Right lobe of liver (tissue), 6 donors: ENCODE measurements at places on chromosomes 5 and 9. TPM values are rescaled to one million over a fixed set of nuclear protein-coding genes. Genes with fewer than 3 reads are reported as not detected.

- no peak overlapping the region for H3K4me3 ChIP-seq
- H3K36me3 ChIP-seq, result no peaks in the 10 kb centered on the region
- DNase-seq, result peak; percentile 40
- no peaks in the 10 kb centered on the region for H3K27me3 ChIP-seq
These were observed 79.8 kb downstream of the MROH2B start for GRCh38 chr5:40991168-40991980.

DNA sequence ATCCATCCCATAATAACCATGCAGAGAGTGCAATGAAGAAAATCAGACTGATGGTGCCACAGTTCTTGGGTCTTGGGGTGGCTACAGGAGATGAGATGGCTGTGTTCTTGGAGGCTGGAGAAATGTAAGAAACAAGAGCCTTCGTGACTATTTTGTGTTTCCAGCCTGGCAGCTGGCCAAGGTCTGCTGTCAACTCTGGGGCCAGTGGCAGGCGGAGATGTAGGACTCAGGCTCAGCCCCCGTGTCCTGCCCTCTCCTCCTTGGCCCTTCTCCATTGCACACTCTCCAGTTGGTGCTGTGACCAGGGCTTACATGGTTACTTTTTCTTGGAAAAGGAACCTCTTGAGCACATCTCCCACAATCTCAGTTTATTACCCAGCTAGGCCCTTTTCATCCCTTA is 235.4 kb downstream of the DMRT2 start:
- H3K27ac ChIP-seq, result no peak overlapping the region
- no peaks in the 10 kb centered on the region for H3K4me1 ChIP-seq

DNA sequence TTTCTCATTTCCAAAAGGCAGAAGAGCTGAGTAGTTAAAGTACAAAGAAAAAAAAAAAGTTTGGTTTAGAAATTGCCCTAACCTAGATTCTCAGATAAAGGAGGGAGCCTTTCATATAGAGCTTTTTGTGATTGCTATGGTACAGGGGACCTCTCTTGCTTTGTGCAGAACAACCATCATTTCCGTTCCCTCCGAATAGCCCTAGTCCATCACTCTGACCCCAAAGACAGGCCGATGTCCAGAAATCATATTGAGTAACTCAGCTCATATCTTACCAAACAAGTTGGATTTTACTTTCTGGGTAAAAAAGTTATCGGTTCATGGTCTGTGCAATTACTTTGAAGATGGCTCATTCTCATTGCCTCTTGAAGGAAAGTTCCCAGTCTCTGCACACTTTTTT is 36.7 kb upstream of the COL15A1 start:
- H3K4me3 ChIP-seq, result no peak overlapping the region
- no peaks in the 10 kb centered on the region for H3K36me3 ChIP-seq
- no peaks in the 10 kb centered on the region for H3K4me1 ChIP-seq

DNA sequence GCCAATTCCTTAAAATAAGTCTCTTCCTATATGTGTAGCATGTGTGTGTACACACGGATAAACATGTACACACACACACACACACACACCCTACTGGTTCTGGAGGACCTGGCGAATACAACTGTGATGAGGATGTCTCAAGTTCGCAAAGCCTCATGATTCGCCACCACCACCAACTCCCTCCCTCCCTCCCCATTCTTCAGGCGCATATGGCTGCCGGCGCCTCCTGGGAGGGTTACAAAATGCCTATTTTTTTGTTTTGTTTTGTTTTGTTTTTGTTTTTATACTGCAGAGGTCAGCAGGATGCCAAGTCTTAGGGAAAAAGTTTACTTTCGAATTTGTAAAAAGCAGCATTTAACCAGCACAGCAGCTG is 88.0 kb downstream of the DAP start:
- no peak for DNase-seq
- no peaks in the 10 kb centered on the region for H3K36me3 ChIP-seq
- H3K27ac ChIP-seq, result no peak overlapping the region
- H3K4me3 ChIP-seq, result no peak overlapping the region

- no peak overlapping the region for H3K4me3 ChIP-seq
- no peak for DNase-seq
- peaks cover 19% of the 10 kb centered on the region for H3K4me1 ChIP-seq
- no peak overlapping the region for H3K27ac ChIP-seq
- peaks cover 2% of the 10 kb centered on the region for H3K27me3 ChIP-seq
These were observed 3.7 kb downstream of the CDH6 start for GRCh38 chr5:31197183-31197582.

DNA sequence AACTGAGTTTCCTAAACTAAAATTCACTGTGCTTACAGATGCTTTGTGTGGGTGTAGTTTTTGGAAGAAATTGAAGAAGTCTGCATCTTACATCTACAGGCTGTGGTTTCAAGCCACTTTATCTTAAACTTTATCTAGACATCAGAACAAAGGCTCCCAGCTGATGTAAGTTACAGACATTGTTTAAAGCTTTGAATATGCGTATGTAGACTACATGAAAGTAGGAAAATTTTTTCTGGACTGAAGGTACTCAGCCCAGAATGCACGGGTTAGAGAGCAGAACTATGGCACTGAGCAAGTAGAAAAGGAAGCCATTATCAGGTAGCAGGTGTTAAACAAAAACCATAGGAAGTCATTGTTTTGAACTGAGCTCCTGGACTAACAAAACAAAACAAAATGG is 185.4 kb downstream of the TTC39B start:
- no peak overlapping the region for H3K4me3 ChIP-seq
- H3K36me3 ChIP-seq, result no peaks in the 10 kb centered on the region
- no peaks in the 10 kb centered on the region for H3K27me3 ChIP-seq
- no peak for DNase-seq
- H3K27ac ChIP-seq, result no peak overlapping the region
- no peaks in the 10 kb centered on the region for H3K4me1 ChIP-seq

DNA sequence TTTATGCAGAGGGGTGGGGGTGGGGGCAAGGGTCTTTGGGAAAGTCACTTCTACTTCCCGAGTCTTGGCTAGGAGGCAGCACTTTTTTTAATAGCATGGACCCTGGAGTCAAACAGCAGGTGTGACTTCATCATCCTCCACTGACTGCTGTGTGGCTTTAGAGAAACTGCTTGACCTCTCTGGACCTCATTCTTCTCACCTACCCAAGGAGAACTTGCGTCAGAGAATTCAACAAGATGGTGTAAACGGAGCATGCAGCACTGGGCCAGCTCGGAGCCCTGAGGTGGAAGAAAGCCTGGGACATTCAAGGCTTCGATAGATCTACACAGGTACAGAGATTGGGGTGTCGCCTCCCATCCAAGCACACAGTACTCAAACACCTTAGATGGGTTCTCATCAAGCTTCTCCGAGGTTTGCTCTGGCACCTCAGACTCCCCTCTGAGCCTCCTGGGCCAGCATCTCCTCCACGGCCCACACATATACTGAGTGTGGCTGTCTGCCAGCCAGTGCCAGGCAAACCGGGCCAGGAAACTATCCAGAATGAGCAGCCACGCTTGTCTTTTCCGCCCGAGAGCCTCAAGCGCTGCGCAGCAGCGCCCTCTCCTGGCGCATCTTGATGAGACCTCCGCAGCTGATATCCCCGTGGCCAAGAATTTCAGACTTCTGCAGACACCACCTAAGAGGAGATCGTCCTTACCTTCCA is 4.6 kb upstream of the SLC25A48 start:
- no peaks in the 10 kb centered on the region for H3K4me1 ChIP-seq
- H3K27me3 ChIP-seq, result no peaks in the 10 kb centered on the region
- no peaks in the 10 kb centered on the region for H3K36me3 ChIP-seq
- H3K4me3 ChIP-seq, result no peak overlapping the region

DNA sequence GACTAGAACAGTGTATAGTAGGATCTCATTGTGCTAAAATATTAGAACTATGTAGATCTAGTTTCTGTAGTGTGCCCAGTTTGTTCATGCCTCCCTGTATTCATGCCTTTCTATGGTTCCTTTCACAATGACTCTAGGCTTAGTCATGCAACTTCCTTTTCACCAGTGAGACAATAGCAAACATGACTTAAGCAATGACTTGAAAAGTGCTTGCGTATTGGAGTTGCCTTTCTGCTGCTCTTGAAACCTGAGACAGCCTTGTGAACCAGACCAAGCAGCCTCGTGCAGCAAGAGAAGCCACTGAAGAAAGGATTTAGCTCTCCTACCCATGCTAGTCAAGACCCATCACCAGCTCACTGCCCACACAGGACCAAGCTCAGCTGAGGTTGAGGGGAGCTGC is 294.5 kb upstream of the TAS2R1 start:
- no peak for DNase-seq
- H3K27me3 ChIP-seq, result no peaks in the 10 kb centered on the region
- no peak overlapping the region for H3K27ac ChIP-seq
- H3K36me3 ChIP-seq, result no peaks in the 10 kb centered on the region

GRCh38 chr5:151213803-151214613 is 9.9 kb downstream of the CCDC69 start:
- peak; percentile 81 for DNase-seq
- peak overlapping the region; percentile 75 for H3K27ac ChIP-seq
- no peaks in the 10 kb centered on the region for H3K36me3 ChIP-seq
- no peaks in the 10 kb centered on the region for H3K4me1 ChIP-seq
- H3K4me3 ChIP-seq, result no peak overlapping the region
- H3K27me3 ChIP-seq, result no peaks in the 10 kb centered on the region

DNA sequence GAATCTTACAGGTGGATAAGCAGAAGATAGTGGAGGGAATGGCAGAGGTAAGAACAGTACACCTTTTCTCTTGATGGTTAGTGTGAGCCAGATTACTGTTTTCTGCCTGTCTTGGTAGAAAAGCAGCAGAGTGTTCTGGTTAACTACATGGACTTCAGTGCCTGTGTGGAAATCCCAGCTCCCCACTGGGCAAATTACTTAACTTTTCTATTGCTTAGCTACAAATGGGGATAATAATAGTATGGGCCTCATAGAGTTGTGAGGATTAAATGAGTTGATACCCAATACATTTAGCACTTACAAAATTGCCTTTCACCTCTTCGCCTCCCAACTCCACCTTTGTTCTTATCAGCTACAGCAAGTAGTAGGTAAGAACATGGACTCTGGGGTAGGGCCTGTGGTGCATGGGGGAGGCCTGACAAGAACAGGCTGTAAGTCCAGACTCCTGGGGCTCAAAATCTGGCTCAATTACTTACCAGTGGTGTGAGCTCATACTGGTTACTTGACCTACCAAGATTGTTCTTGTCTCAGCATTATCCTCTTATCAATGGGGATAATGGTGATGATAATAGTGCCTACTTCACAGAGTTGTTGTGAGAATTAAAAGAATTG is 125.1 kb downstream of the LIFR start:
- no peaks in the 10 kb centered on the region for H3K4me1 ChIP-seq
- H3K27me3 ChIP-seq, result no peaks in the 10 kb centered on the region
- no peaks in the 10 kb centered on the region for H3K36me3 ChIP-seq
- no peak for DNase-seq
- H3K4me3 ChIP-seq, result no peak overlapping the region
- H3K27ac ChIP-seq, result no peak overlapping the region

The IL3 gene
- total RNA-seq, result not detected

The EGFLAM gene
- total RNA-seq, result 0.80 TPM

The PCDHB7 gene
- 0.14 TPM for total RNA-seq

The SHISAL2B gene
- not detected for total RNA-seq

The IRX4 gene
- not detected for total RNA-seq

The WWC1 gene
- total RNA-seq, result 15.5 TPM

The DBH gene
- total RNA-seq, result 1.2 TPM
